ENCODE measurements at places on chromosomes 5 and 9. TPM values are rescaled to one million over a fixed set of nuclear protein-coding genes. Genes with fewer than 3 reads are reported as not detected.

FAXDC2 gene
- total RNA-seq: 7.8 TPM

IRX2 gene
- total RNA-seq: 0.72 TPM

MSH3 gene
- 13.6 TPM for total RNA-seq

SGCD gene
- 3.4 TPM for total RNA-seq

TSSK1B gene
- 0.97 TPM for total RNA-seq

ENHO gene
- total RNA-seq: not detected

GAS1 gene
- 170 TPM for total RNA-seq

PPP2R2B gene
- not detected for total RNA-seq

PFN3 gene
- total RNA-seq: not detected

PPP3R2 gene
- not detected for total RNA-seq

LRRC26 gene
- total RNA-seq: not detected

RMRP gene
- total RNA-seq: 11,420 TPM

ZNF608 gene
- total RNA-seq: 10.3 TPM

PCAT7 gene
- not detected for total RNA-seq

GBGT1 gene
- 4.1 TPM for total RNA-seq

PRDM9 gene
- total RNA-seq: not detected

ANKRD20A1 gene
- under 0.01 TPM for total RNA-seq

OR2S2 gene
- total RNA-seq: not detected

SPATA31A6 gene
- not detected for total RNA-seq

SLC34A1 gene
- not detected for total RNA-seq

IFNB1 gene
- not detected for total RNA-seq

FOXD4L3 gene
- not detected for total RNA-seq

NUTM2G gene
- not detected for total RNA-seq

WNT8A gene
- not detected for total RNA-seq

UBE2QL1 gene
- not detected for total RNA-seq

GCNT4 gene
- 3.4 TPM for total RNA-seq

MEGF10 gene
- not detected for total RNA-seq

SPOUT1 gene
- 40.4 TPM for total RNA-seq

LMX1B gene
- not detected for total RNA-seq

PCA3 gene
- total RNA-seq: not detected

THBS4 gene
- total RNA-seq: 0.16 TPM

FREM1 gene
- 0.16 TPM for total RNA-seq

KCNIP1 gene
- total RNA-seq: not detected

CHSY3 gene
- 10.9 TPM for total RNA-seq

LCN15 gene
- not detected for total RNA-seq

PTGS1 gene
- total RNA-seq: 340 TPM

DRD1 gene
- total RNA-seq: not detected

ACTBL2 gene
- total RNA-seq: 0.54 TPM

LYRM7 gene
- total RNA-seq: 6.8 TPM

HTR1A gene
- total RNA-seq: not detected

SARDH gene
- 25.9 TPM for total RNA-seq

HACD4 gene
- total RNA-seq: 0.36 TPM

OR1J2 gene
- total RNA-seq: not detected

PTGES gene
- total RNA-seq: 1.1 TPM

Measured in cardiac atrium fibroblast (primary cell).